ENCODE measurements at places on chromosomes 7 and 10.

DNA sequence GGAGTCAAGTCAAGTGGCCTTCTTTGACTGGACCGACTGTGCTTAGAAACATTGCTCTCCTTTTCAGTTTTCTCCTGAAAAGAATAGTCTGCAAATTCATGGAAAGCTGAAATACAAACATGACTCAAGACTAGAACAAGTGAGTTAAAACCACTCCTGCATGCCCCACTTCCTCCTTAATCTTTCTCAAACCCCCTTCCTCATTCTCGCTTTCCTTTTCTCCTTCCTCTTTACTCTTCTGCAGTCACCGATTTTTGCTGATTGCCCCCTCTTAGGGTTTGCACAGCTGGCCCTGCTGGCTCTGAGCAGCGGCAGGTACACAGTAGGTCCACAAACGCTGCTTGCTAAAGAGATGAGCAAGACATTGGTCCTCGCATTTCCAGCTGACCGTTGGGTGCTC lies 34.8 kb upstream of the MKI67 start:
- DNase-seq = no peak

- peak; percentile 30 for DNase-seq
Observed at GRCh38 chr10:26859241-26860101, 1.3 kb downstream of the ABI1 start.

- DNase-seq = no peak
Observed at GRCh38 chr7:92133133-92133736, 1.0 kb downstream of the CYP51A1 start.

- DNase-seq = no peak
Observed at GRCh38 chr7:27430105-27430504, 187.5 kb downstream of the EVX1 start.

- DNase-seq = no peak
Observed at GRCh38 chr7:69889338-69889975, 291.2 kb downstream of the AUTS2 start.

DNA sequence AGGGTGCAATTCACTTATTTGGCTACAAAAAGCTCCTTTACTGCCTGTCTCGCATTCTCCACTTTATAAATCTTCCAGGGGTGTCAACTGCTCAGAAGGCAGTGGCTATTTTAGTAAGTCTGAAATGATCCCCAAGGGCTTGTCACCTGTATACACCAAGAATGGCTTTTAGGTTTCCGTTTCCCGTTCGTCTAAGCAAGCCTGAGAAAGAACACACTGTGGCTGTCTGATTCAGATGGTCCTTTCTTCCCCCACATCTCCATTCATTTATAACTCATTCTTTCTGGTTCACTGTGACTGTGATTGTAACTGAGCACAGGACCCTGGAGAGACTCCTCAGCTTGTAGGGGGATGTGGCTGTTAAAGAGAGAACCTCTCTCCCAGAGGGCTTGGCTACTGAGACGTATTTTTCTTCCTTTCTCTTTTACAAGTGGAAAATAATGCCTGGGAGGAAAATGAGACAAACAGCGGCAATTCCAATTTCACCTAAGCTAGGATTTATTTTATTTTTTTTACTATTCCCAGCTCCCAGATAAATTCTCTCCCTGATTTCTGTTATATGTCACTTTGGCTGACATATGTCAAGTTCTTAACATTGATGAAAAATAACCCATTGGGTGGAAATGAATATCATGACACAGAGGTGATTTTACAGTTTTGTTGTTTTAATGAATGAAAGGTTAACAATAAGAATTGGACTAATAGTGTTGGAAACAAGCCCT lies 129.3 kb downstream of the FAM107B start:
- no peak for DNase-seq

DNA sequence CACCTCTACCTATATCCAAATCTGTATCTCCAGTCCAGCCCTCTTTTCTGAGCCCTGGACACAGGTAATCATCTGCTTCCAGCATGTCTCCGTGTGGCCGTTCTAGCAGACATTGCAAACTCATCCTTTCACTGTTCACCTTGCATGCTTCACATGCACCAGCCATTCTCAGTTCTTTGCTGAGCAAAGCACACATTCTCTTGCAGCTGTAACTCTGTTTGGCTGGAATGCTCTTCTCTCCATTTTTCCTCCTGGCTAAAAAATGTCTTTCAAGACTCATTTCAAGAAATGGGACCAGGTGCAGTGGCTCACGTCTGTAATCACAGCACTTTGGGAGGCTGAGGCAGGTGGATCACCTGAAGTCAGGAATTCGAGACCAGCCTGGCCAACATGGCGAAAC lies 40.3 kb upstream of the NRF1 start:
- no peak for DNase-seq

- DNase-seq = no peak
Observed at GRCh38 chr10:78776756-78777155, 292.0 kb upstream of the ZMIZ1 start.

GRCh38 chr10:14448197-14448990 lies 117.7 kb upstream of the FRMD4A start:
- no peak for DNase-seq

DNA sequence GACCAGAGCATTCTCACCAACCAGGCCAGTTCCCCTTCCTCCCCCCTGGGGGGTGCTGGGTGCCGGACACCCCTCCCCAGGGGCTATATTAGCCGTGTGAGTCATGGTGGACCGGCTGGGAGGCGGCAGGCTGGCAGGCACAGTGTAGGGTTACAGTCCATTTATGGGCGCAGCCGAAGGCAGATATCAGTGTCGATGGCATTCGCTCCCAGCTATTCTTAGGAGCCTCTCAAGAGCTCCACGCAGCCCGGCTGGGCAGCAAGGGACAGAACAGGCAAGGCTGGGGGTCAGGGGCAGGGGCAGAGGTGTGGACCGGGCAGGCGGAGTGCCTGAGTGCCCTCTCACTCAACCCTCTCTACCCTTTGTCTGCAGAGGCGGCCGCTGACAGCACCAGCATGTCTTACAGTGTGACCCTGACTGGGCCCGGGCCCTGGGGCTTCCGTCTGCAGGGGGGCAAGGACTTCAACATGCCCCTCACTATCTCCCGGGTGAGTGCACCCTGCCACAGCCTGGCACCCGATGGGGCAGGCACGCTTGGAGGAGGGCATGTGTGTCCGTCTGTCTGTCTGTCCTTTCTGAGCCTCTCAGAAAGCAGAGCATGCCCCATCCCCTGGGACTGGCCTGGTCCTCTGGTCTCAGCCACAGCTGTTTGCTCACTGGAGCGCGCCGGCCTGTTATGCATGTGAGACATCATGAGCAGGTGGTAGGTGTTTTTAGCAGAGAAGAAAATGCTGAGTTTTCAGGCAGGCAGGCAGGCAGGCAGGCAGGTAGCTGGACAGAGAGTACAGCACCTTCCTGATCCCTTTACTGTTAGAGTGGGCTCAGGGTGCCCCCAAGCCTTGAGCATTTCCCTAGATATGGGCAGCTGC lies at the start of gene LDB3:
LDB3 (plus strand) TSS at position 215 of the 869 bp plus-strand sequence; CDS start at position 396, 181 bp downstream.
- no peak for DNase-seq

- no peak for DNase-seq
Observed at GRCh38 chr10:78640796-78641636, 427.8 kb upstream of the ZMIZ1 start.

- DNase-seq = peak; percentile 64
Observed at GRCh38 chr7:79291498-79291865, 162.0 kb downstream of the MAGI2 start.

GRCh38 chr7:39924122-39924521 lies 25.9 kb upstream of the CDK13 start:
- no peak for DNase-seq

DNA sequence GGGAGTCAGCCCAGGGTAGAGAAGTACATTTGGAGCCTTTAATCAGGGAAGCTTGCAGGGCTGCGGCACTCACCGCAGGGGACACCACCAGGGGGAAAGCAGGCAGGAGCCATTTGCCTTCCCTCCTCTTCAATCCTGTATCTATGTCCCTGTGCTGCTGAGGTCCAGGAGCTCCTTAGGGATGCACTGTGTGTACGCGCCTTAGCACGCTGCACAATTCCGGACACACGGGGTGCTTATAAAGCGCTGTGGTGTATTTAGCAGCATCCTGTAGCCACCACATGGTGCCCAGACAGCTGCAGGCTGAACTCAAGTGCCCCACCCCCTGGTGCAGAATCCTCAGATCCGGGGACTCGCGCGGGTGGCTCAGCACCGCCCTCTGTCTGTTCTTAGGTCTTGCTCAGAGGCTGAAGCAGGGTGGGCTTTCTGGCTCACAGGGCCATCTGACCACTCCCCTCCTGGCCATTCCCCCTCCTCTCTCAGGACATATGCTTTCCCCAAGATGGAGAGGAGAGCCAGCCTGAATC lies 421.4 kb downstream of the SDK1 start:
- no peak for DNase-seq

DNA sequence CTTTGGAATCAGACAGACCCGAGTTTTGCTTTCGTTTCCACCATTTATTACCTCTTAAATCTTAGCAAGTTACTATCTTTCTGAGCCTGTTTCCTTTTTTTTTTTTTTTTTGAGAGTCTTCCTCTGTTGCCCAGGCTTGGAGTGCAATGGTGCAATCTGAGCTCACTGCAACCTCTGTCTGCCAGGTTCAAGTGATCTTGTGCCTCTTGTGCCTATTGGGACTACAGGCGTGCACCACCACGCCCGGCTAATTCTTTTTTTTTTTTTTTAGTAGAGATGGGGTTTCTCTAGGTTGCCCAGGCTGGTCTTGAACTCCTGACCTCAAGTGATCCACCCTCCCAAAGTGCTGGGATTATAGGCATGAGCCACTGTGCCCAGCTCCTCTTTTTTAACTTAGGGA lies 79.5 kb upstream of the LRRC17 start:
- DNase-seq = no peak

DNA sequence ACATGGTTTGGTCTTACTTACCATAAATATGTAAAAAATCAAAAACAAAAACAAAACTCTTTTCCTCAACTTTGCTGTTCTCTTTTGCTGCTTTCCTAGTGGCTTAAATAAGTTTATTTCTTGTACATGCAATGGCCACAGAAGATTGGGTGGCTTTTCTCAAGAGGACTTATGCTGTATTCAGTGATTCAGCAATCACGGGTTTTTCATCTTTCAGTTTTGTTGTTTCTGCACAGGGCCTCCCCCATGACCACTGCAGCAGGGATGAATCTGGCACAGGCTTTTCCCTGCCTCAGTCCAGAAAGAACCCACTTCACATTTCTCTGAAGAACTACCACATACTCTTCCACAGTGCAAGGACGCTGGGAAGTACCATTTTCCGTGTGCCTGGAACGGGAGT lies 355.0 kb downstream of the RNLS start:
- no peak for DNase-seq

DNA sequence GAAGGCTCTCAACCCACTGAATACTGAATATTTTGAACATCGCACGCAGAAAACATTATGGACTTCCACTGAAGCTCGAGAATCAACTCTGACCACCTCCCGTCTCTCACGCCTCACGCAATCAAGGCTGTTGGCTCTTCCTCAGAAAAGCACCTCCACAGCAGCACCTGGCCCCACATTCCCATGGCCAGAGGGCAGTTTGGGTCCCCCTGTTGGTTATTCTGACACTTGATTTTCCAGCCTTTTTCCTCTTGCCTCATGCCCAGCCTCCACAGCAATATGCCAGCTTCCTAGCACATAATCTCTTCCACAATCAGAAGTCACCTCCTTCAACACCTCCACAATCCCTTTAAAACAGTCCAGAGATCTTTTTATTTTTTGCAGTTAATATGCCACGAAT lies 55.9 kb downstream of the SVOPL start:
- no peak for DNase-seq

- no peak for DNase-seq
Observed at GRCh38 chr7:66352071-66352470, 146.9 kb downstream of the TPST1 start.

GRCh38 chr10:88039496-88040200 lies 176.2 kb downstream of the PTEN start:
- DNase-seq = peak; percentile 27

- no peak for DNase-seq
Observed at GRCh38 chr10:122537545-122537944, 23.0 kb upstream of the DMBT1 start.

GRCh38 chr7:32427769-32428291 lies 62.4 kb downstream of the LSM5 start:
- peak; percentile 65 for DNase-seq

DNA sequence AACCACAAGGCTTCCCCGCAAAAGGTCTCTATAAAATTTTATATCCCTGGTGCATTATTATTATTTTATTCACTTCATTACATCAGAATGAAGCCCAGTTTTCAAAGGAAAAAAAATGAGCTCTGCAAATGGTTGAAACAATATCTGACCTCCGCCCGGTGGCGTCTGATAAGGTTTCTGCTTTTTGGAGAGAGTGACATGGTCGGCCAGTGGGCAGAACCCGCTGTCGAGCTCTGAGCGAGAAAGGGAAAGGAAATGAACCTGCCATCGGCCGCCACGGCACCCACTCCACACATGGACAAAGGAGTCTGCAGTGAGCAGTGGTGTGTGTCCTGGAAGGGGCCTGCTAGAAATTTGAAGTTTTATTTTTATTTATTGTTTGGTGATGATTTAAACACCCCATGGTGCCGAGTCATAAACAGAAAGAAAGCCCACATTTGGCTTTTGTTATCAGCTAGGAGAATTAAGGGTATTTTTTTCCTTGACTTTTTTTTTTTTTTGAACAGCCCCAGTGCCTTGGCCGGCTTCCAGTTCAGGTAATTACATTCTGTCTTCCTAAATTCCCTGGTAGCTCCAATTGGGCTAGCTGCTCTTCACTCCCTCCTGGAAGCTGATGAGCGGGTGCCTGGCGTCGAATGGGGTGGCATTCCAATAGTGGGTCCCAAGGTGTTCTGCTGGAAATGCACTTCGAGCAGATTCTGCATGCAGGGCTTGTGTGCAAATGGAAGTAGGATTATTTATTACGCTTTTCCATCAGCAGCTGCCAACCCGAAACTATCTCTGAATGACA lies 149.4 kb upstream of the MKI67 start:
- DNase-seq = no peak

GRCh38 chr7:158525648-158526484 lies 61.8 kb downstream of the PTPRN2 start:
- DNase-seq = no peak

DNA sequence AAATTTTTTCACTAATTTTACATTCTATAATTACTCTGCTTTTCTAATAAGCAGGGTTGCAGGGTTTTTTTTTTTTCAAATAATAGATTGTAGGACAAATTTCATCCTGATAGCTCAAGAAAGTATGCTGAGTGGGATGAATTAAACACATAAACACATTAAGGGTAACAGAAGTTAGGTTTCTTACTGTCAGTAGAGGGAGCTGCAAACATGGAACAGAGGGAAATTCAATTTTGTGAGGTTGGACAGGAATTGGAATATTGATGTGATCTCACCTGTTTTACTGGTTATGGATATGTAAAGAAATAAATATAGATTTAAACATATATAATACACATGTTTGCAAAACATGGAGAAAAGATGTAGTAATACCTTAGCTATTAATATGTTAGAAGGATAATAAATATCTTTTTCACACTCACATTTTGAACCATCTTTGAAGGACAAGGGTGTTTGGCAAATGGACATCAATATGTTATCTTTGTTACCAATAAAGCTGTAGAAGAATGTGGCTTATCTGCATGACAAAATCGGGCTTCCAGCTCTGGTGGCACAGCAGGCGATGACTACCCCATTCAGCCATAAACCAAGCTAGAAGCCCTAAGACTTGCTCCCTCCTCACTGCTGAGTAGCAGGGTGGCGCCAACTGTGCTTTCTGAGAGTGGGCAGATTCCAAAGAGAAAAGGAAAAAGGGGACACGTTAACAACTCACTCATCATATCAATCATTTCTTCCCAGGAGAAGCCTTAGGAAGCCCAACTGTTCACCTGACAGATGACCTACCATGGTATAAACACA lies 1257.4 kb downstream of the GATA3 start:
- no peak for DNase-seq

Measured in foreskin keratinocyte (primary cell).